Hepatocyte (in vitro differentiated cells): ENCODE measurements at places on chromosomes 6 and 20. TPM values are rescaled to one million over a fixed set of nuclear protein-coding genes. Genes with fewer than 3 reads are reported as not detected.
A peak's percentile ranks its signal among the peaks of the same experiment; 100 is the strongest.

The NKAIN2 gene
- total RNA-seq, result 1.3 and 2.6 TPM in 2 replicates

The TMX4 gene
- total RNA-seq, result 25.7 and 27.5 TPM in 2 replicates

GRCh38 chr6:73227606-73228255, 2.4 kb upstream of the KHDC1L start:
- no peak for DNase-seq

- DNase-seq, result peak; percentile 87
Observed at GRCh38 chr6:1313767-1314503, 2.0 kb downstream of the FOXQ1 start.

DNA sequence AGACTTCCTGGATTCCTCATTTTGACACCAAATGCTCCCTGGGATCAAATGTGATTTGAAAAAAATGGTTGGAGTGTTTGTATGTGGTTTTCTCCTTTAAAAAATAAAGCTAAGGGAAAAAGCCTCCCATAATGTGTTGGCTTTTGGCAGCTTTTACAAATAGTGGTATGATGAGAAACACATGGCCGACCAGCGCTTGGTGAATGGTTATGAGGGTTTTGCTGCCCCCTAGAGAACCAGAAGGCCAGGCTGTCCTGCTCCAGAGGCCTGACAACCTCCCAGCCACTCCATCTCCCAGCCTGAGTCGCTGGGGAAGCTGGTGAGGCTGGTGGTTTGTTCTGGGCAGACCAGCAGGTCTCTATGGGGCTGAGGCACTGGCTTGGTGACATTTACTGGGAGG, 69.3 kb downstream of the CLIC5 start:
- DNase-seq, result peak; percentile 74
